ENCODE measurements at places on chromosomes 12 and 14.

GRCh38 chr12:99847936-99848335 lies 136.8 kb downstream of the ANKS1B start:
- no peak for DNase-seq

GRCh38 chr12:57610554-57611107 lies 604 bp upstream of the ARHGEF25 start:
- no peak for DNase-seq

GRCh38 chr12:26696613-26697092 lies 136.3 kb downstream of the ITPR2 start:
- DNase-seq: no peak

DNA sequence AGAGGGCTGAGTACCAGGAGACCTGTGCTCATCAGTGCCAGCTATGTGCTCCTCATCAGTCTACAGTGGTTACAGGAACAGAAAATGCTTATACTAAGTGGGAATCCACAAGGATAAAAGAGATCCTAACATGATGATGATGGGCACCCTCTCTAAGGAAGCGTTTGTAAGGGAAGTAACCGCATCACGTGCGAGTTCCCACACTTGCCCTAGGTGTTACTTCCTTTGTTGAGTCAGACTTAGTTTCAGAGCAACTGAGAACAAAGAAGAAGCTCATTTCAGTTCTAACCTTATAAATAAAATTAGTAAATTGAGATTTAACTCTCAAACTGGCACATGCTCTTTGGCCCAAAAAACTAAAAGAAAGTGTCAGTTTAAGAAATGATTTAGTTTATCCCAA lies 956.4 kb upstream of the TMEM132C start:
- no peak for DNase-seq

- no peak for DNase-seq
These were observed 15.5 kb downstream of the SLC15A5 start for GRCh38 chr12:16261944-16262475.

DNA sequence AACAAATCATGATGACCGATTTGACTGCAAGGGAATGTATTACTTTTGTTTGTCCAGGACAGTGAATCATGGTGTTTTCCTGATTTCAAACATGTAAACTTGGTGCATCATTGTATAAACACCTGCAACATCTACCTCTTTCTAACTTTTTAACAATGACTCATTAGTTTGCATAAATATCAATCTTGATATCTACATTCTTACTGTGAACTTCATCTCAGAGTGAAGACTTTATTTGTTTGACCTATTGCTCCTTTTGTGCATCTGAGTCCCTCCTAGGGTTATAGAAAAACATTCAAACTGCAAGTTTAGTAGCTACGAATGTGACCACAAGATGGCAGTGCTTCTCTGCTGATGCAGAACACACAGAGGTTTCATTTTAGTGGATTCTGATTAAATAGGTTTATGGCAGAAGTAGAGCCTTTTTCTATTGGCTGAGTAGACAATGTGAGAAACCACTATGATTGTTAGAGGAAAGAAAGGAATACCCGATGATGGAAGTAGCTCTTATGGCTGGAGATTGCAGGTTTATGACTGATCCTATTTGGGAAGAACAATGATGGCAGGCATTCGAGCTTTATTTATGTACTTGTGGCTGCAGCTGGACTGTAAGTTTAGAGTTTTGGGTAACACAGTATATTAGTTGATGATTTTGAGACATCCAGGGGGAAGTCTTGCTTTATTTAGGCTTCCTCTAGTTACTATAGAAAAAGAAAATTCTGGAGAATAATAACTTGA lies 244.2 kb upstream of the OR4E1 start:
- peak; percentile 57 for DNase-seq

DNA sequence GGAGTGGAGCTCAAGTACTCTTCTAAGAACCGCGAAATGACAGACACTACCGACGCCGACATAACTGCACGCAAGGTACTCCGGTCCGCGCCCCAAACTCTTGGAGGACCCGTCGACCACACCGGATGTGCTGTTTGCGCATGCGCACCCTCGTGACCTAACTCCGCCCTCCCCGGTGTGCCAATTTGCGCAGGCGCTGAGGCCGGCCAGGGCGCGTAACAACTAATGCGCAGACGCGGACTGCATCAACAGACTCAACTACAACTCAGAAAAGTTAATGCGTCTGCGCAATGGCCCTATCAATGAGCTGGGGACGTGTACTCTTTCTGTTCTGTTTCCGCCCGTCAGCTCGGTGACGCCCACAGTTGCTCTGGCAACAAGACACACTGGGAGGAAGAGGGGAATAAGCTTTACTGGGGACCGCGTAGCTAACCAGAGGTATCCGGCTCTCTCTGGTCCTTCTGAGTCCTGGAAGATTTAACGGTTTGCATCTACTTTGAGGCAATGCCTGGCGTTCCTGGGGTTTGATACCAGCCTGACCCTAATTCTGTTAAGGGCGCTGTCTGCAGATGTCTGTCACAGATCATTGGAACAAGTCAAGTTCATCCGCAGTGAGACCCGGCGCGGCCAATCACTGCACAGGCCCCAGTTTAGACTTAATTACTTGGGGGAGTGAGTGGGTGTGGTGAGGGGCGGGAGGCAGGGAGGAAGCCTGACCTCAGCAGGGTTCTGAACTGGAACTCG lies at the start of gene DAD1:
Gene DAD1, minus strand, starts transcription at position 129 of the 744 bp plus-strand sequence. Its CDS starts 67 bp downstream, at position 62.
- DNase-seq: peak; percentile 99

GRCh38 chr12:104873374-104873773 lies 84.7 kb downstream of the SLC41A2 start:
- no peak for DNase-seq

- no peak for DNase-seq
These were observed at the start of gene ADCY4 for GRCh38 chr14:24334431-24335291. Gene ADCY4, minus strand, starts transcription at chr14:24335071. Its CDS starts 419 bp downstream, at chr14:24334652.

DNA sequence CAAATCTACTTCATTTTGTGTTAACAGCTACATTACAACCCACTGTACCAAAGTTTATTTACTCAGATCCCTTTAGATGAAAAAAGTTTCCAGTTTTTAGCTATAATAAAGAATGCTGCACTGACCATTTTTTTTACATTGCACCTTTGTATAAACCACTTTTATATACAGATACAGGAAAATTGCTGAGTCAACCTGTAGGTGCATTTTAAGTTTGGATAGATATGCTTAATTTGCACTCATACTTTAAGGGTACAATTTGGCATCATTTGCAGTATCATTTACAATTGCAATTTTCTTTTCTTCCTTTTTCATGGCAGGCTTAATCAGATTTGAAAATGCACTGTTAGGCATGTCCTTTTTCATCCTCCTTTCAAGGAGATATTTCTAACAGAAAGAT lies 257.8 kb upstream of the LMO3 start:
- DNase-seq: no peak

All from SHP77 (cell line).